Activated naive CD8-positive, alpha-beta T cell treated with anti-CD3 and anti-CD28 coated beads, Interleukin-2, amount 50 U/mL, for 24 hours (primary cell): ENCODE measurements at places on chromosomes 2 and 18.

- peak; percentile 6 for DNase-seq
Observed at GRCh38 chr2:235936493-235936892, 231.7 kb downstream of the GBX2 start.

GRCh38 chr2:52452201-52452600, 1315.4 kb upstream of the CHAC2 start:
- no peak for DNase-seq

DNA sequence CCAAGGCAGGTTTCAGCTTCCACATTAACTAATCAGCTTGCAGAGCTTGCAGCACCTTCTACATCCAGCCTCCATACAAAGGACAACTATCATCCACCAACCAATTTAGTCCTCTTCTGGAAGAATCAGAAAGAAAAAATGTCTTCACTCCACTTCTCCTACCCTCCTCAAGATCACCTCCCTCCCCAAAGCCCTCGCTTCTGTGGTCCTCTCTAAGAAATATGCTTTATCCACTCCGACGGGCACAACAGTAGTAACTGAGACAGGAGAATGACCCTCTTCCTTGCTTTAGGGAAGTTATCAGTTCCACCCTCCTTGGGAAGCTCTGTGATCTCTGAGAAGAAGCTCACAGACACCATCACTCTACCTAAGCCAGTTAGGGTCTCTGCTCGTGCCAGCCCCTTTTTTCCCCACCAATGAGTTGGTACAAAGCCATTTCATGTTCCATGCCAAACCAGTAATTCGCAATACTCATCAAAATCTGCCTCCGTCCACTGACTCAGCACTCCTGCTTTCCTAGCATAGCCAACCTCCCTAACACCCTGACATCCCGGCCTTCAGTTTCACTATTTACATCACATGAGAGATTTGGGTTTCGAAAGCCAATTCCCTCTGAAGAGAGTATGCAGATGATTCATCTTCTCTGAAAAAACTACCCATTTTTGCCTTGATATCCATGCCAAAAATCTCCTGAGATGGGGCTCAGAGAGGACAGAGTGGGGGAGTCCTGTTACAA, 114.1 kb upstream of the PKDCC start:
- DNase-seq = no peak

DNA sequence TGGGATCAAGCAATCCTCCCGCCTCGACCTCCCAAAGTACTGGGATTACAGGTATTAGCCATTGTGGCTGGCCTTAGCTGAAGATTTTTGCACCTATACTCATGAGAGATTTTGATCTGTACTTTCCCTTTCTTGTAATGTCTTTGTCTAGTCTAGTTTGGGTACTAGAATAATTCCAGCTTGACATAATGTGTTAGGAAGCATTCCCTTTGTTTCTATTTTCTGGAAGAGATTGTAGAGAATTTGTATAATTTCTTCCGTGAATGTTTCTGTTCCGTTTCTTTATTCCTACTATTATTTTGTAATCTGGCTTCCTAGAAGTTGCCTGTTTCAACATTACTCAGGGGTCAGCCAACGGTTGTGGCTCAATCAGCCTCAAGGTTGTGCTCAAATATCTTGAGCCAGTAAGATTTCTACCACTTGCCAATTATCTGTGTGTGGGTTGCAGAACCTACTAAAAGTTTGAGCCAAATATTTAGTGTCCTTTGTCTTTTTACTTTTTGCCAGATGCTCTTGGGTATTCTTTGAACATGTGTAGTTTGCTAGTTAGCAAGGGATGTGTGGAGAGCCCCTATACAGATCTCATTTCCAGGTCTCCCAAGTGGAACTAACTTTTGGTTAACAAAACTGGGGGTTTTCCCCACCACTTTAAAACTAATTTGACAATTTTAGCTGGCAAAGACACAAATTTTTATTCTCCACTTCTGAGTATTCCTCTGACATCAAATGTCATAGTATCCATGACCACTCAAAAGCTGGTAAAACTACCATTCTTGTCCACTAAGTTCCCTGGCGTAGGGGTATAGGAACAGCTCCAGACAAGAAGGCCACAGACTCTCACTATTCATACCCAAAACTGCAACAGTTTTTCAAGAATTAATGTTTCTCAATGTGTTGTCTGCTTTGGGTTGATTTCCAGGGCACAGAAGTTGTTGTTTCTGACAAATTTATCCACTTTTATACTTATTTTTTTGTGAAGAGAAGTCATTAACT, 42.8 kb upstream of the BAZ2B start:
- no peak for DNase-seq

- no peak for DNase-seq
Observed at GRCh38 chr2:49686897-49687442, 532.7 kb upstream of the FSHR start.

- DNase-seq = no peak
Observed at GRCh38 chr2:176704282-176704858, 435.1 kb downstream of the MTX2 start.

GRCh38 chr2:20796374-20796791, 26.5 kb downstream of the LDAH start:
- DNase-seq = no peak

- no peak for DNase-seq
Observed at GRCh38 chr2:161766334-161766733, 142.1 kb downstream of the SLC4A10 start.

DNA sequence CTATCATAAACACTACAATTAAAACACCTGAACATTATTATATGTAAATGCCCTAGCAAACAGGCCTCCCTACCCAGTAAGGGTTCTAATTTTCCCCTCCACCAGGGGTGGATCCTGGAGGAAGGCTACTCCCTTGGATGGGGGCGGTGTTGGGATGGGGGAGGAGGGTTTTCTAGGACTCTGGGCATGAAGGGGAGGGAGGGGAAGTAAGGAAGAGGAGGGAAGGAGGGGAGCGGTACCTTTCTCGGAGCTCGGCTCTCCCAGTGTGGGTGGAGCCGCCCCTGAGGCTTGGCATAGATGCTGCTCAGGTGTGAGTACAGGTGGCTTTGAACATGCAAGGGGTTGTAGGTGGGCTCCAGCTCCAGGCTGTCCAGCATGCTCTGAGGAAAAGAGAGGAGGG, 5.4 kb downstream of the DOK1 start:
- no peak for DNase-seq

GRCh38 chr2:45288532-45289417, 279.5 kb upstream of the SIX2 start:
- DNase-seq = no peak

DNA sequence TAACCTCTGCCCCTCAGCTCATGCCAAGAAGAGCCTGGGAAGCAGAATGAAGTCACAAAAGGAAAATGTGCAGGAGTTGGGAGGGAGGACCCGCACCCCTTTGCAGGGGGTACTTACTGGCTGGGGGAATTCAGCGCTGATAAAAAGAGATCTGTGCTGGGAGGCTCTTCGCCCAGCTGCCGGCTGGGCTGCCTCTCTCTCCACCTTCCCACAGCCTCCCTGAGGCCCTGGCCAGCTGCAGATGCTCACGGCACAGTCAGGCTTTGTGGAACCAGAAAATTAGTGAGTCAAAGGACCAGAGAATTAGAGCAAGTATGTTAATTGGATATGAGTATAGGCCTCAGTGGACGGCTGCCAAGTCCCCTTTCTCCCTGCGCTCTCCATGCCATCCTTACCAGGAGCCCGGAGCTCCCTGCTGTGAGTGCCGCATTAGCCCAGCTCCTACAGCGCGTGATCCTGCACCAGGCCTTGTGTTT, 181.7 kb upstream of the SH3BP4 start:
- no peak for DNase-seq

GRCh38 chr2:42904576-42904876, 112.1 kb upstream of the HAAO start:
- no peak for DNase-seq

DNA sequence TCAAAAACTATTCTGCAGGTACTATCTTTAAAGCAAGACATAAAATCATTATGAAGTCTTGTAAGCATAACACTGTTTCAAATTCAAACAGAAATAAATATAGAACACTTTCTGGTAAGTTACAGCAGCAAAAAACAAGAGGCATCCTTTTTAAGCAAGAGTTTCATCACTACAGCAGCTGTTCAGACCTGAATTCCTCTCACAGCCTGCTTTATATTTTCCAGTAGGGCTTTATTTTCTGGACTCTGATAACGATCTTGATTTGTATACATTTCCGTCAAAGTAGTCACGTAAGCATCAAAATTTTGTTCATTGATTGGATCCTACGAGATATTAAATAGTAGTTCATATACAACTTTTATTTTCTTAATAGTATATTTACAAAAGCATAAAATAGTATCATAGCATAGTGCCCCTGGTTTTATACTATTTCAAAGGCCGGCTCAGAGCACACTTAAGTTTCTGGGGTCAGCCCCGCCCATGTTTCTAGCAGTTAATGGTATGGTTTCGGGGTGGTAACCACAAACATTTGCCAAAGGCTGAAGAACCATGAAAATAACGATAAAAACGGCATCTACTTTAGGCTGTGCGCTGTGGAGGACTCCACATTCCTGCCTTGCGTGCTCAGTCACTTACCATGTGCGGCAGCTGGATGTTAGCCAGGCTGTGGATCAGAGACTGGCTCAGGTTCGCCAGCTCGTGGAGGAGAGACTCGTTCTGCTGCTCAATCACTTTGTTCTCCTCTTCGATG, 47.5 kb upstream of the PXDN start:
- DNase-seq = no peak

DNA sequence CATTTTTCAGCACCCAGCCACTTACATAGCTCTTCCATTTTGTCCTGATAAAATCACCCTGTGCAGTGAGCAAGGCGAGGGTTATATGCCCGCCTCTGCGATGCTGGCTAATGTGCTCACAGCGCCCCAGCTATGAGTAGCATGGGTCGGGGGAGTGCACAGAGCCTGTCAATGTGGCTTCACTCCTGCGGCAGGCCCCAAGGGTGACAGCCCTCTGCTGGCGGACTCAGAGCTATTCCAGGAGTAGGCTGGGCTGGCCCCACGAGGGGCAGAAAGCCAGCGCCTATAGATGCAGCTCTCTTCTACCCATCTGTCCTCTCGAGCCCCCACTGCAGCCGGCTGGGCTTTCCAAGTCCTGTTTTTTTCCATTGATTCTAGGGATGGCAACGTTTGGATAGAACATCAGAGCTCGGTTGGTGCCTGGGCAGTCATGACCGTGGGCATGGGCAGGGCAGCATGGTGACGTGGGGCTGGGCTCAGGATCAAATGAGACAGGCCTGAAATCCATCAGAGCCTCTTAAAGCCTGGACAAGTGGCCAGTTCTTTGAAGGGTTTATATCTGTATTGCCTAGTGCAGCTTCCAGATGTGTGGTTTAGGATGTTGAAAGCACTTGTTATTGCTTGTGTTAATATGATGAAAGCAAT, 134.7 kb downstream of the MCFD2 start:
- DNase-seq = no peak

GRCh38 chr18:25123438-25124232, 228.3 kb downstream of the ZNF521 start:
- DNase-seq = no peak

- DNase-seq = no peak
Observed at GRCh38 chr2:125573432-125573831, 1082.5 kb upstream of the GYPC start.

- DNase-seq = no peak
Observed at GRCh38 chr2:237511433-237511832, 24.4 kb downstream of the MLPH start.

GRCh38 chr2:151423760-151424159, 14.1 kb downstream of the RIF1 start:
- no peak for DNase-seq

GRCh38 chr18:54671291-54671881, 80.3 kb downstream of the DYNAP start:
- DNase-seq = no peak

- DNase-seq = no peak
Observed at GRCh38 chr18:24497031-24497754, 36.8 kb downstream of the HRH4 start.

DNA sequence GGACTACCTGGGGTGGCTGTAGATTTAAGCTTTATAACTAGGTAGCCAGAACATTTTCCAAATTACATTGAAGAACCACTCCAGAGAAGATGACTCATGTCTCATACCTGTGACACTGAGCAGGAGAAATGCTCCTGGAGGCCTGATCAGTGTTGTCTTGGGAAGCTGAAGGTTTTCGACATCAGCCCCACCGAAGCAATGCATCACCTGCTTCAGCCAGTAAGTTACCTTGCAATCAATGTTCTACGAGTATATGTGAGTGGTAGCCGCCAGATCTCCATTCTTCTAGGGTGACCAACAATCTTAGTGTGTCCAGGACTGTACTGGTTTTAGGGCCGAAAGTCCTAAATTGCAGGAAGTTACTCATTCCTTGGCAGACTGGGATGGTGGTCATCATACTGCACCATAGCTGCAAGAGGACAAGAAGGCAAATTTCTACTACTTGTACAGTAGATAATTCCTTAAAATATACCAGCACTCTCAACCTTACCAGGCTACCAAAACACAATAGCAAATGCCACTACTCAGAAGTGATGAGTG, 109.3 kb upstream of the LINC00305 start:
- DNase-seq = no peak

GRCh38 chr2:111946294-111947114, 48.1 kb downstream of the MERTK start:
- DNase-seq = no peak

GRCh38 chr2:172427256-172427989, at the start of gene ITGA6:
Gene ITGA6 (plus strand): TSS chr2:172427586.
- DNase-seq = peak; percentile 74

DNA sequence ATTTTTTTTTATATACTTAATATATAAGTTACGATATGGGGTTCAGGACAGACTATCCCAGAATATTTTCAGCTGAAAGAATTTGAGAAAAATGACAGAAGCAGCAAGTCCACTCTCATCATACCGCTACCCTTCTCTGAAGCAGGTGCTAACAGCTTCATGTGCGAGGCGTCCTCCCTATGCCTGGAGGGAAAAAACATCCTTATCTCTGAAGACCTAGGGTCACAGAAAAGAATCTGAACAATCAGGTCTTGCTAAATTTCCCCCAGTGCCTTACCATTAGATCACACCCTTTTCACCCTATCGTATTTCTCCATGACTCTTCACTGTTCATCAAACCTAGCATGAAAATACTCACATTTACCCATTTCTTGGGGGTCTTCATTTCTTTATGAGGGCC, 51.9 kb upstream of the CREB1 start:
- no peak for DNase-seq

GRCh38 chr18:40274618-40275196, 1680.3 kb upstream of the PIK3C3 start:
- no peak for DNase-seq

DNA sequence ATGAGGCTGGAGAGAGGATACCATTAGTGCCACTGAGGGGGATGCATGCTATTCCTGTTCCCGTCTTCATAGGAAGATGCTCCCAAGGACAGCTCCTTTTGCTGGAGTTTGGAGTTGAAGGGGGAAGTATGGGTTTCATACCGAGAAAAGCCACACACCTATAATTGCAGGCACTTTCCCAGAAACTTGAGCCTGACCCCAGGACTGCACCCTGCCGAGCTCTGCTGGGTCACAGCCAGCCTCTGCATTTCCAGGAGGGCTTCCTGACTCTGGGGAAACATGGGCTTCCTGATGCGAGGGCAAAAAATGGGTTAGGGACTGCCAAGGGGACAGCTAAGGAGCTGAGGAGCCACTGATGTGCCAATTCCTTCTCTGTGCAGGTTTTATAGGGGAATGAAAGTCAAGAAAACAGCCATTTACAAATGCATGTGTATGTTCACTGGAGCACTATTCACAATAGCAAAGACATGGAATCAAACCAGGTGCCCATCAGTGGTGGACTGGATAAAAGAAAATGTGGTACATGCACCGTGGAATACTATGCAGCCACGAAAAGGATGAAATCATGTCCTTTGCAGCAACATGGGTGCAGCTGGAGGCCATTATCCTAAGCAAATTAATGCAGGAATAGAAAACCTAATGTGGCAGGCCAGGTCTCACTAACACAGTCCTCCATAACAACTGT, 104.5 kb downstream of the ACAA2 start:
- no peak for DNase-seq
